B cell (primary cell): ENCODE measurements at places on chromosomes 7 and 10.

DNA sequence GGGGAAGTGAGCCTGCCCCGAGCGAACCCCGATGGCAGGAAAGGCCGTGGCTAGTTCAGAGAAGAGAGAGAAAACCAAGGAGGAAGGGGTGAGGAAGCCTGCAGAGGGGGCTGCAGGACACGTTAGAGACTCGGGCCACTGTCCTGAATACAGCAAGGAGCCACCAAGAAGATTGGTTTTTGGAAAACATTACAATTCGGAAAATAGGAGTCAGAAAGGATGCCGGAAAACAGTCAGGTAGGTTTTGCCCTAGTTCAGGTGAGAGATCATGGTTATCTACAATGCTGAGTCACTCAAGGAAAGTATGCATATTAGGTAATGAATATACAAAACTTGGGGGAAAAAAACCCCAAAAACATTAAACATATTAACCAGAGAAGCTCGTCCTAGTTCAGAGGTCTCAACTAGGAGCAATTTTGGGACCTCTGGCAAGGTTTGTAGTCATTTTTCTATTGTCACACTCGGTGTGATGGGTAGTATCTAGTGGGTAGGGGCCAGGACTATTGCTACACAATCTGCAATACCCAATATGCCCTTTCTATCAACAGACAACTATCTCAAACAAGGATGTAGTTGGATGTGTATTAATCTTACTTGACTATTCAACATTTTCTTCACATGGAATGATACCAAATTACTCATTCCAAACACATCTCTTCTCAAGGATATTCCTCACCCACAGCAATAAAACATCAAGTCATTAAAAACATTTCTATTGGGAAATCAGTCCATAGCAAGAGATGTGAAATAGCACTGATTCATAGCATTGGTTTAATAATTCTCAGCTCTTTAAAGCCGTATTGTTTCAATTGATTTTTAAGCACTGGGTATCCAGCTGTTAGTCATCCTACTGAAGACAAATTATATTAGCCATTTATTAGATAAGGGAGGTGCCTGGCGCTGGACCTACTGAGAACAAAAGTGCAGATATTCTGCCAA, 74.4 kb upstream of the RSU1 start:
- peak; percentile 40 for DNase-seq

DNA sequence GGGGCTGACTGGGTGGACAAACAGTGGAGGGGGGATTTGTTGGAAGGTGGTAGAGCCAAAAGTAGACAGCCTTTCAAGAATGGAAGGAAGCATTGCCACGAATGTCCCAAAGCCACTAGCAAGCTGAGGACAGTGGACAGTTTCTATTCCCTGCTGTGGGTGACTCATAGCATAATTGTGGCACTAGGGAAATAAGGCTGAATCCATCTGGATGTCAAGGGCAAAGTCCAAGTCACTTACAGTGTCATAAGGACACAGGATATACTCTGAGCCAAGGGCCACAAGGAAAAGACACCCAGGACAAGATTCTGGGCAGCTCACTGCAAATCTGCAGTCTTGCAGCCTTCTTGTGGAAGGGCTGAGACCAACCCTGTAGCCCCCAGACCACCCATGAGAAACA, 79.7 kb downstream of the FRMPD2 start:
- DNase-seq: no peak

GRCh38 chr7:158424011-158424410, 163.6 kb downstream of the PTPRN2 start:
- no peak for DNase-seq

GRCh38 chr7:134320201-134320600, 3.5 kb upstream of the SLC35B4 start:
- DNase-seq: no peak

DNA sequence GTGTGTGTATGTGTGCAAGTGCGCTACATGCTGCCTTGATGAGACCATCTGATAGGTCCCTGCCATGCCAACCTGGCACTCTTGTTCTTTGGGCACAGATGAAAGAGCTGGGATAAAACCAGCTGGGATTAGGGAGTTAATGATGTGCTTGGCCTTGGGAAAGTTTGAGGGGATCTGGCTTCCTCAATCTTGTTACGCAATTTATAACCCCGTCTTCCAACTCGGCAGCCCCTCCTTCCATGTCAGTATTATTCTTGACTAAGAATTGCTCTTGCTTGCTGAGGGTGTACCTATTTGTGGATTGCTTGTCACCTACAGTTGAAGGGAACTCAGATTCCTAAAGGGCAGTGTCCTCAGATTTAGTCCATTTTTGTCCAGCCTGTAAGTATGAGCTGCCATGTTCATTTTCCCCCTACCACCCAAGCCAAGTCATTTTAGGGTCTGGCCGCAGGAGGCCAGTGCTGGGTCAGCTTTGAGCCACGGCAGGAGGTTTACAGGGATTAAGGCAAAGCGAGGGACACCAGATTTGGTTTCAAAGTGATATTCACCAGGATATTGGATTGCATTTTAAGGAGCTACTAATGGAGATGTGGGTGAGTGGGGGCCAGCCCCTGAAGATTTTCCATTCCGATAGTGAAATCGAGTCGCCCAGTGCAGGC, 34.1 kb upstream of the KCNMA1 start:
- no peak for DNase-seq

- DNase-seq: no peak
Observed at GRCh38 chr10:80133206-80133605, 676 bp downstream of the PLAC9 start.

DNA sequence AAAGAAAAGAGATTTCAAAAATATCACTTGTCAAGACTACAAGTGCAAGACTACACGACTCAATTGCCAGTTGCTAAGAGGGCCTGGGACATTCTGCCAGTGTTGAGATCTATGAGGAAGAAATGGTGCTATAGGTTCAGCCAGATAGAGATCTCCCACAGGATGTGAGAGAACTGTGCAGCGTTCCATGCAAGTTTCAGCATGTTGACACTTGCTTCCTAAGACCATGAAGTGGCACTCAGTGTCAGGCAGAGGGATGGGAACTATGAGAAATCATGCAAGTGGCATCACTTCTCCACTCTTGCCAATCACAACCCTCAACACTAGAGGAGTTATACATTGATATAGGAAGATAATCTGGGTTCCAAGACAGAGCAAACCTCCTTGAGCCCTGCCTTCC, 210.3 kb downstream of the CHRM2 start:
- no peak for DNase-seq

GRCh38 chr7:114865564-114865963, 56.3 kb upstream of the MDFIC start:
- DNase-seq: peak; percentile 69

- DNase-seq: no peak
Observed at GRCh38 chr7:72445075-72445474, 32.9 kb upstream of the CALN1 start.

DNA sequence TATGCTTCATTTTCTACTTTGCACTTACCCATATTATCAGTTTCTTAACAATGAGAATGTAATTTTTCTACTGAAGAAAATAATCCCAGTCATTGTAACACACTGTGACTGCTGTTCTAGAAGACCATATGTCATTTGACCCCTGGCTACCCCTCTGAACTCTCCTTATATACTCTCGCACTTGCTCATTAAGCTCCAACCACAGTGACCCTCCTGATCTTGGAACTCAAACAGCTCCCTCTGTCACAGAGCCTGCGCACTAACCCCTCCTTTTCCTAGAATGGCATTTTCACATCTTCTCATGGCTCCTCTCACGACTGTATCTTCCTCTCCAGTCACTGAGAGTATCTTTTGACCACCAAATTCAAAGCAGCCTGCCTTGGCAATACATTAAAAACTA, 169.7 kb downstream of the CACNA2D1 start:
- DNase-seq: no peak

DNA sequence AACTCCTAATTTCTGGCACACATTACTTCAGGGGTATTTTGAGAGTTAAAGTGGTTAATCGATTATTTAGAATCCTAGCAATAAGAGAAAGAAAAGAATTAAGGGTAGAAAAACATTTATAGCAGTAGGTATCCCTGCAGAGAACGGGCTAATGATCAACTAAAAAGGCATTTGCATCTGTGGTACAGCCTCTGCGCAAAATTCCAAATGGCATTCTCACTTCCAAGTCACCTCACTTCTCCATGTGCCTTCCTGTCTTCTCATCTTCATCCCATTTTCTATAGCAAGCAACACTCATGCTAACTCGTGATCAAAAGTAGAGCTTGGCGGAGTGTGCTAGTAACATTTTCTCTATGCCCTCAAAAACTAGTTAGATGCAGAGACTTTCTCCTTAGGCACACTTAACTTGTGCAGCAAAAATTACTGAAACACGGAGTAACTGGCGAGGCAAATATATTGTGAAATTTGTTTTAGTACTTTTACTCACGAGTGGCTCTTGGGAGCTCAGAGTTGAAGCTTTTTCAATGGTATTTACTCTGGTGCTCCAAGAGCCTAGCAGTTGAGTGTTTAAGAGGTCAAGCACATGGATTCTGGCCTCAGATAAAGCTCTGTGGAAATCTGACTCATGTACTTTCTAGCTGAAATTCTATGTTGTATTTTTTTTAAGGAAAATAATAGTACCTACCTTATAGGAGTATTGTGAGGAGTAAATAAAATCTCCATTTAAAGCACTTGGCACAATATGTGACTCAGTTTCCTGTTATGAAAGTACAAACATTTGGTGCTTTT, 65.1 kb downstream of the MET start:
- no peak for DNase-seq
